ENCODE measurements at places on chromosomes 2 and 18. TPM values are rescaled to one million over a fixed set of nuclear protein-coding genes. Genes with fewer than 3 reads are reported as not detected.

The INPP1 gene
- 12.5 TPM for total RNA-seq

- peak; percentile 52 for DNase-seq
These were observed 35.0 kb upstream of the PSMD14 start for GRCh38 chr2:161273038-161273760.

The CYS1 gene
- 0.13 TPM for total RNA-seq

The PRSS56 gene
- total RNA-seq = 0.40 TPM

The SLC23A3 gene
- 0.06 TPM for total RNA-seq

DNA sequence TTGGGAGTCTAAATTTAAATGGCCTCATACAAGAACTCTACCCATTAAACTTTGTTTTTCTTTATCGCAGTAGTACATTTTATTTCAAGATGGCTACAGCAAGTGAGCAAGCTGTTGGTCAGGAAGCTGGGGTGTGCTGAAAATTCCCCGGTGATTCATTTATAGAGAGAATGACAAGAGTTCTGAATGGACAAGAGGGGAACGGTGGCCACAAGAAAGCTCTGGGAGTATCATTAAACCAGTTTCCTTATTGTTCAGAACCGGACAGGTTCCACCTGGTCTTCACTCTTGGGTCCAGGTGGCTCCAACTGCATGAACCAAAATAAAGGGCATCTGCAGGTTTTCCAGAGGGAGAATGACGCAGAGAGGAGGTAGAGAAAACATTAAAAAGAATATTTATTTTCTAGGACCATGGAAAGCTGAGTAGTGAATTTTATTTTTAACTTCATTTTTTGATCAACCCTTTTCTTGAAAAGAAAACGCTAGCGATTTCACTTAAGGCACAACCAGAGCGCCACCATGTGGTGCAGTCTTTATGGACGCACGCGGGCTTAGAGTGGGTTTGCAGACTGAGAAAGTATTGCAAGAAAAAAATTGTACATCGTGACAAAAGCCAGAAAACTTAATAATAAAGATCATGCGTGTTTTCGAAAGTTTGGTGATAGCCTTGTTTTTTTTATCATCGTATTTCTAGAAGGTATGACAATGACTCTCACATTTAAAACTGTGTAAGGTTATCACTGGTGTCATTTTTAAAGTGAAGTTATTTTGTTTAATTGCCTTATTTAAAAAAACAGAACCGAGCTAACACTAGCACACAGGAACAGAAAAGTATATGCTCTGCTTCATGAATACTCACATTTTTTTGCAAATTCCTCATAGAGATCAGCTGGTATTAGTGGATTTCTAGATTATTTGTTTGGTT is 97.9 kb upstream of the NOL4 start:
- DNase-seq = no peak

The SERPINB2 gene
- 0.80 TPM for total RNA-seq

The VIT gene
- 1.0 TPM for total RNA-seq

GRCh38 chr2:96163768-96164429 is 18.7 kb upstream of the DUSP2 start:
- DNase-seq = no peak

DNA sequence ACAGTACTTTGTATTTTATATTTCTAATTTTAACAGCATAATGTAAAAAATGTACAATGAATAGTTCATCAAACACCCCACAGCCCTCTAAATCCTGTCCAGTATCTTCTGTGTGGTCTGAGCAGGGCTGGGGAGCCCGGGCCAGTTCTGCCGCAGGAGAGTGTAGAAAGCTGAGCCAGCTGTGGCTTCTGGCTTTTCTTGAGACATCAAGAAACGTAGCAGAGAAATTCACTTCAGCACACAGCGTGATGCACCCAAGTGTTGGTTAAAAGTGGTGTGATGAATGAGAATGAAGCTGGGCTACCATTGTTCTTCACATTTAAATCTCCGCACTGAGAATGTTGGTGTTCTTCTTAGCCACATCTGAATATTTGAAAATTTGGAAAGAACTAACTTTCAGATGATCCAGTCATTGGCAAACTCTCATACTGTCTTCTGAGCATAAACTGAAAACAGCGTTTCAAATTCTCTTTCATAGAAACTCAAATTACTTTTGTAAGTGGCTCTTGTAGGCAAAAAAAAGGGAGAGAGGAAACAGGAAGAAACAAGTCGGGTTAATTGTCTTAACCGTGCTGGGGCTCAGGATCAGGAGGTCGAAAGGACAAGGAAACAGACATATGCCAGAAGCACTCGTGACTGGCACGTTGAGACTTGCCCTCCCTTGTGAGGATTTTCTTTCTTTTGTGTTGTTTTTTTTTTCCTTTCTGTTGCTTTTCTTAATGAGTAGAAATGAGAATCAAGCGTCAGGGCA is 23.4 kb upstream of the TMEM87B start:
- DNase-seq = peak; percentile 20

The REG1A gene
- not detected for total RNA-seq

DNA sequence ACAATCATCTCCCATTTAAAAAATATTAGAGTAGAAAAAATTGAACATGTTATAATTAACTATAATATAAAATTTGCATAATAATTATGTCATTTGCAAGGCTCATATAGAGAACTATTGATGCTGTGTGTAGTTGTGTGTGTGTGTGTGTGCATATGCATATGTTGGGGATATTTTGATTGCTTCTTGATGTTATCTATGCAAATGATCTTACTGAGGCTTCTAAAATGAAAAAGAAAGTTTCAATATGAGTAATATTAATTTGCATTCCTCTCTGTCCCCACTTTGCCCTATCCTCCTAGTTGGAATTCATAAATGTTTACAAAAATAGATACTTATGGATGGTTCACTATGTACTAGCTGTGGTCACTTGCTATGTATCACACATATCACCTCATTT is 523.3 kb downstream of the TRIB2 start:
- DNase-seq = no peak

- DNase-seq = peak; percentile 26
These were observed 374.3 kb downstream of the SLC4A3 start for GRCh38 chr2:220001751-220002150.

DNA sequence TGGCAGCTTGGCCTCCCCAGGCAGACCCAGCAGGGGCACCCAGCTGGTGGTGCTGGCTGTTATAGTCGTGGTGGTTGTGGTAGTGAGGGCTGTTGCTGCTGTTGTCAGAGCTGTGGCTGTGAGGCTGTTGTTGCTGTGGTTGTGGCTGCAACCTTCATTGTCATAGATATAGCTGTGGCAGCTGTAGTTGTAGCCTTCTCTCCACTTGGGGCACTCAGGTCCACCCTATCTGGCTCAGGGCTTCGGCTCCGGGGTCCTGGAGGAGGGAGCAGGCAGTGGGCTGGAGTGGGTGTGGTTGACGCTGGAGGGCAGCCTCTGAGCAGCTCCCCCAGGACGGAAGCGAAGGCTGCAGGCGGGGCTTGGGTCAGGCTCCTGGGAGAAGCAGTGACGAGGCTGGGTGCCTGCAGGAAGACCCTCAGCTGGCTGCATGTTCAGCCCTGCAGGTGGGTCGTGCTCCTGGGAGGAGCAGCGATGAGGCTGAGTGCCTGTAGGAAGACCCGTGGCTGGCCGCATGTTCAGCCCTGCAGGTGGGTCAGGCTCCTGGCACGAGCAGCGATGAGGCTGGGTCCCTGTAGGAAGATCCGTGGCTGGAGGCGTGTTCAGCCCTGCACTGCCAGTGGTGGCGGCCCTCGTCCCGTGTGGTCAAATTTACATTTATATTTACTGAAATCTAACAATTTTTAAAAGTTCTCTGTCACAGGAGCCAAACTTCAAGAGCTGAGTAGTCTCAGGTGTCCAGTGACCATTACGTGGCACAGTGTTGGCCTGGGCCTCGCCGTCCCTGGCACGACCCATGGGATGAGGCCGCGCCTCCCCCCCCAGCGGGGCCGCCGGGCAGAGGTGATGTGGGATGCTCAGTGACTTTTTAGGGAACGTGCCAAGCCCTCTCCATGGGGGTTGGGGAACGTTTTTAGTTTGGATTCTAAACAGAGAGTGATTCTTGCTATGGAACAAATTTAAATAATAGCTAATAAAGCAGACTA is 79.2 kb upstream of the PXDN start:
- DNase-seq = no peak

The DOK1 gene
- total RNA-seq = 25.1 TPM

GRCh38 chr2:237700512-237701032 is 73.2 kb downstream of the LRRFIP1 start:
- DNase-seq = peak; percentile 57

- peak; percentile 41 for DNase-seq
These were observed 132.5 kb downstream of the SPHKAP start for GRCh38 chr2:228048838-228049490.

- DNase-seq = no peak
These were observed 154.1 kb downstream of the SH3BP4 start for GRCh38 chr2:235105821-235106359.

- no peak for DNase-seq
These were observed 255.1 kb upstream of the MYT1L start for GRCh38 chr2:2586068-2586776.

The SLC38A11 gene
- not detected for total RNA-seq

DNA sequence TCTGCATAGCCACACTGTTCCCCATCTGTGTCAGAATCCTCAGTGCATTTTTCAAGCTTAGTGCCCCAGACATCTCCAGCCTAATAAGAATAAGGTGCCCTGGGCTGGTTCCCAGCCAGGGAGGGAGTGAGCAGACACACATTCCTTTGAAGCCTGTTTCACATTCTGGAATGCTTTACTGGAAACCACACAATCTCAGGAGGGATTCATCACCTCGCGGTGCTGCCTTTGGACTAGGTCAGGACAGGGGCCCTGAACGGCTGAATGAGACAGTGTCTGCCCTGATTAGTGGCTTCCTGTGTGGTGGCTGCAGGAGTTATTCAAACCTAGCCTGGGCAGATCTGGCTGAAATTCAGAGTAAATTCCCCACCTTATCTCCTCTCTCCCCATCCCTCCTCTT is 108.0 kb upstream of the LDAH start:
- DNase-seq = peak; percentile 40

DNA sequence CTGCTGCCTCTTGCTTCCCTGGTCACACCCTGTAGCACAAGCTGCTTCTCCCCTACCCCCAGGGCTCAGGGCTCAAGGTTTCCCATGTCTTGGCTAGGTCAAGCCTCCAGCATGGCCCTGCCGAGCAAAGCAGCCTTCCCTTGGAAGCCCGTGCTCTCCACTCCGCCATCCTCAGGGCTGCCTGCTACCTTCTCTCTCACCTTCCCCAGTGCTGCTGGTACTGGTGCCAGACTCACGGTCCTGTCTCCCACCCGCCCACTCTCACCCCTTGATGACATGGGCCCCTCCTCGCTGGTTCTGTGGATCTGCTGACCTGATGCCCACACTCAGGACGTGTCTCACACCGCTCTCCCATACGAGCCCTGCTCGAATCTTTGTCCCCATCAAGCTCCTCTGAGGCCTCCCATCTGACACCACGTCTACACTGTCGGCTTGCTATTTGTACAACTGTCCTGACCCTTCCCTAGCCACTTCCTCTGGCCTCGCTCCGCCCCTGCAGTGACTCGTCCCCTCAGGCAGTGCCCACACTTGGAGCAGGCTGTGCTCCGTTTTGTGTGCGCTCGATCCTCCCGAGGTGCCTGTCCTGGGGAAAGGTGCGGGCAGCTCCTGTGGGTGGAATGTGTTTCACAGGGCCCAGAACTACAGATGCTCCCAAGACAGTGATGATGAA is 49.9 kb downstream of the ZAP70 start:
- DNase-seq = peak; percentile 30

The APCDD1 gene
- total RNA-seq = 8.2 TPM

The SPRED2 gene
- total RNA-seq = 8.6 TPM

The PIK3C3 gene
- 30.3 TPM for total RNA-seq

The COL3A1 gene
- 602 TPM for total RNA-seq

DNA sequence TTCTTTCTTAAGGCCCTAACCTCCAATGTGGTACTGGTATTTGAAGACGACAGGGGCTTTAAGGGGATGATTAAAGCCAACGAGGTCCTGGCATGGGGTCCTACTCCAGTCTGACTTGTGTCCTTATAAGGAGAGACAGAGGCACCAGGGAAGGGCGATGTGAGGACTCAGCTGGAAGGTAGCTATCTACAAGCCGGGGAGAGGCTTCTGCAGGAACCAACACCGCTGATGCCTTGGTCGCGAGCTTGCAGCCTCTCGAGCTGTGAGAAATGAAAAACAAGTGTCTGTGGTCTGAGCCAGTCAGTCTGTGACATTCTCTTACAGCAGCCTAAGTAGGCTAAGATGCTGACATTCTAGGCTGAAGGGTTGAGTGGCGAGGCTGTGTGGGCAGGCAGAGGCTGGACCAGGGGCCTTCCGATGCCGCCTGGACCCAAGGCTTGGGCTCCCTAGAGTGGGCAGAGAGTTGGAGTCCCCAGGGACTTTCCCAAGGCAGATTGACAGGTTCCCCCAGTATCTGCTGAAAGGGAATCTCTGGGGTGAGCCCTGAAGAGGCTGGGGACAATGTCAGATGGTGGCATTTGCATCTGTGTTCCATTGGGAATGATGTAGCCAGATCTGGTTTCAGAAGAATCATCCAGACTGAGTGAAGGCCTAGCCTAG is 322.9 kb upstream of the HS6ST1 start:
- no peak for DNase-seq

GRCh38 chr2:239200646-239201530 is 199.9 kb downstream of the HDAC4 start:
- DNase-seq = no peak

The KCNS3 gene
- total RNA-seq = 1.1 TPM

GRCh38 chr2:218962859-218963492 is 3.5 kb downstream of the CDK5R2 start:
- peak; percentile 89 for DNase-seq

The CD207 gene
- not detected for total RNA-seq

DNA sequence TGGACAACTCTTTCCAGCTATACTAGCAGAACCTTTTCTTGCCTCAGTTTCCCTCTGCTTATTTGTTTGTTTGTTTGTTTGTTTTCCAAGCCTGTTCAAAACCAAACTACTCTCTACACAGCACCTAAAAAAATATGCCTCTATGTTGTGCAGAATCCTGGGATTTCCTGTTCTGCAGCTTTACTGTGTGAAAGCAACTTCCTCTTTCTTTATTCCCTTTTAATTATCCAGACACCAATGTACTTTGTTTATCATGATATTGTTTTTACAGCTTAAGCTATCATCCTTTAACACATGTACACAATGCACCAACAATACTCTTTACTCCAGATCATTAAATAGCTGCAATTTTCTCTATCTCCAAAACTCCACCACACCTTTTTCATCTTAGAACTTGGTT is 259.5 kb downstream of the EPHA4 start:
- no peak for DNase-seq
